GM23248 (cell line): ENCODE measurements at places on chromosomes 2 and 18. TPM values are rescaled to one million over a fixed set of nuclear protein-coding genes. Genes with fewer than 3 reads are reported as not detected.

The CXCR1 gene
- not detected in 2 replicates for polyA plus RNA-seq

The POTEI gene
- not detected in 2 replicates for polyA plus RNA-seq

The SPATA3 gene
- not detected in 2 replicates for polyA plus RNA-seq

The DOK1 gene
- 32.6 and 36.2 TPM in 2 replicates for polyA plus RNA-seq

The SERPINB11 gene
- not detected in 2 replicates for polyA plus RNA-seq

The MTCL1 gene
- polyA plus RNA-seq, result 7.8 and 10.3 TPM in 2 replicates

The IRS1 gene
- polyA plus RNA-seq, result 8.4 and 9.1 TPM in 2 replicates

The CRYGA gene
- not detected in 2 replicates for polyA plus RNA-seq

The SLC5A7 gene
- not detected in 2 replicates for polyA plus RNA-seq
